ENCODE measurements at places on chromosomes 6 and 20.
A peak's percentile ranks its signal among the peaks of the same experiment; 100 is the strongest.

DNA sequence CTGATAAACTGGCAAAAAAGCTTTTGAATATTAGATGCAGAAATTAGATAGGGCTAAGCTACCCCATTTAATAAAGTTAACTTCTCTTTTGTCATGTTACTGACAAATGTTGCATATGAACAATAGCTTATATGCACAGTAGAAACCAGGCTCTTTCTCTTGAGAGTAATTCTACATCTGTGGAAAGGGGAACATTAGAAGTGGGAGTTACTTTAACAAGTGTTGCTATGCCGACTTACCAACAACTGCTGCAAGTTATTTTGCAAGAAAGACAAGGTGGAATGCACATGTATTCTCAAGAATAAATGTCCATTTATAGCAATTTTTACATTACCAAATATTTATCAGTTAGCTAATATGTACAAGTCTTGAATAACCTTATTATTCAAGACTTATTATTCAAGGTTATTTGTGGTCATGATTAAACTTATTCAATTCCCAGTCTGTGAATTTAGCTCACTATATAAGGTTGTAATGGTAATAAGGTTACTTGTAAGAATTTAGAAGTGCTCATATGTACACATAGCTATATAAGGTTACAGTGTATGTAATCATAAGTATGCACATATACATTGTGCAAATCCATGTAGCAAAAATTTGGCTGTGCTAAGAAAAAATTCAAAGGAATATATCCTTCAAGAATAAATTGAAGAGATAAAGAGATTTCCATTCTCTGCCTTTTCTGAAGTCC is 38.3 kb downstream of the ADGRG6 start:
- no peak for DNase-seq

- no peak for DNase-seq
Measured at GRCh38 chr6:1349655-1350054, 37.8 kb downstream of the FOXQ1 start.

DNA sequence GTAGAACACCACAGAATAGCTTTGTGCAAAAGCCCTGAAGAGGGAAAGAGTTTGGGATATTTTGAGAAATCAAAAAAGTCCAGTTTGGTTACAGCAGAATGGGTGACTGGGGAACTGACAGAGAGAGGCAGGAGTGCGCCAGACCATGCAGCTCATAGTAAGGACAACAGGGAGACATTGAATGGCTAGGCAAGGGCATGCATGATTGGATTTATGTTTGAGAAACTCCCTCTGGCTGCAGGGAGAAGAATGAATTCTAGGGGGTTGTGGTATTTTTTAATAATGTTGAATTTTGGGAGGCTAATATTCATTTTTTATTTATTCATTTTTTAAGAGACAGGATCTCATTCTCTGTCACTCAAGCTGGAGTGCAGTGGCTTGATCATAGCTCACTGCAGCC is 49.9 kb downstream of the TGM2 start:
- DNase-seq, result no peak

GRCh38 chr6:117326396-117326795 is 61.0 kb downstream of the VGLL2 start:
- DNase-seq, result no peak

GRCh38 chr6:29295181-29295585 is 6.3 kb upstream of the OR14J1 start:
- no peak for DNase-seq

GRCh38 chr20:62054451-62054953 is 11.2 kb downstream of the TAF4 start:
- DNase-seq, result no peak

DNA sequence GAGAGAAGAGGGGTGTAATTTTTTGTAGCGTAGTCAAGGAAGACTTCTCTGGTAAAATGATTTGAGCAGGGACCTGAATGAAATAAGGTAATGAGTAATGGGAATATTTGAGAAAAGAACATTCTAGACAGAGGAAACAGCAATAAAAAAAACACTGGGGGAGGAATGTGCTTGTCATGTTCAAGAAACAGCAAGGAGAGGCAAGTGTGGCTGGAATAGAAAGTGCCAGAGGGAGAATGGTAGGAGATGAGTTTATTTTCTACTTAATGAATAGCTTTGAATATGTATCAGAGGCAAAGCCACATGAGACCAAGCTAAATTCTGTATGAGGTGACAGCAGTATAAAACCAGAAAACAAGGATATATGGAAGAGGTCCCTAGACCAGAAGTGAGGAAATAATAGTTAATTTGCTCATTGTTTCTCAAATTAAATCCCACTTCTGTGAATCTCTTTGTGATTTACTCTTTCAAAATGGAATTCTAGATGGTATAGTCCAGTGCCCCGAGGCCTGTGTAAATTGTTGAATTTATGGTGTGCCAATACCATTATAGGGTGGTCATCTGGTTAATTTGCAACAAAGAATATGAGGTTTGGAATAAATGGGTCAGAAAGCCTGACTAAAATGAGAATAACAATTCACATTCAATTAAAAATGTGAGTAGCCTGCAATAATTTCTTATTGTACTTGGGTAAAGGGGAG is 170.2 kb downstream of the CDKAL1 start:
- DNase-seq, result no peak

- no peak for DNase-seq
Measured at GRCh38 chr6:22749696-22750095, 180.3 kb downstream of the HDGFL1 start.

DNA sequence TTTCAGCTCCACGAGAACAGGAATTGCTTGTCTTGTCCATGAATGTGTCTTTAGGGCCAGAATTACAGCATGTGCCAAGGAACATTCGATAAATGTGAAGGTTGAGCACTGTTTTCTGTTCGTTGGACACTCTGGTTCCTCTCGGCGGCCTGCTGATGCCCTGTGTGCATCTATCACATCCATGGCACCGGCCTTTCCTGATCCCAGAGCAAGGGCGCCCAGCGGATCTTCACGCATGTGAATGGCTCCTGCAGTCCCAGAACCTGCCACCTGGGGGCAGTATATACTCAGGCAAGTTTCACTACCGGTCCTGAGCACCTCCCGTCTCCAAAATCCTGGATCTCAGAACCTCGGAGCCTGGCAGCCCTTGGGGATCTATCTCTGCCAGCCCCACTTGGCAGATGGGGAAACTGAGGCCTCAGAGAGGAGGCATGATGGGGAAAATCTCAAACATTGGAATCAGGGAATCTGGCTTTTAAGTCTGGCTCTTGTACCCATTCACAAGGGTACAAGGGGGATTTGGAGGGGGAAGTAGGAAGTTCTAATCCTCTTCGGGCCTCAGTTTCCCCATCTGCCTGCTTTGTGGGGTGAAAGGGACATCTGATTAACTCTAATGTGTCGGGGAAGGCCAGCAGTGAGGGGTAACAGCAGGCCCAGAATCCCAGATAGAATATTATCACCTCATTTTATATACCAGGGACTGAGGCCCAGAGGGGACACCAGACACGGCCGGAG is 4.3 kb upstream of the CEBPB start:
- peak; percentile 77 for DNase-seq

GRCh38 chr6:15253203-15254022 is 7.5 kb downstream of the JARID2 start:
- DNase-seq, result no peak

GRCh38 chr6:139395891-139396301 is 21.4 kb upstream of the CITED2 start:
- DNase-seq, result no peak

DNA sequence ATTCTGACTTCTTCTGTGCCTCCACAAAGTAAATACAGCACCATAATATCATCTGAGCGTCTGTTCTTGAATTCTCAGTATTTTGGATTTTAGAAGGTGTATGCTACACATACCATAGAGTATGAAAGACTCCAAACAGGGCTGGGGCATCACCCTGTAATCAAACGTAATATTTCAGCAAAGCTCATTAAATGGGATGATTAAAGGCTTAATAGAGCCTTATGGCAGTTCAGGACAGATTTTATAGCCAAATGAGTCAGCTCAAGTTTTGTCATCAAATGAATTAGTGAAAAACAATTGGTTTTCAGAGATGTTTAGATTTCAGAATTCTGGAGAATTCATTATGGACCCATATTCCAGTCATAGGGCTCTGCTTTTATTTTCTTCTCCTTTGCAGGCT is 68.9 kb downstream of the TULP4 start:
- no peak for DNase-seq

- DNase-seq, result no peak
Measured at GRCh38 chr6:83467620-83468036, 36.8 kb upstream of the ME1 start.

All from stimulated activated CD8-positive, alpha-beta memory T cell treated with anti-CD3 and anti-CD28 coated beads, Interleukin-4, amount 100 ng/mL, for 1 hour (primary cell).